ENCODE measurements at places on chromosomes 16 and 17.

DNA sequence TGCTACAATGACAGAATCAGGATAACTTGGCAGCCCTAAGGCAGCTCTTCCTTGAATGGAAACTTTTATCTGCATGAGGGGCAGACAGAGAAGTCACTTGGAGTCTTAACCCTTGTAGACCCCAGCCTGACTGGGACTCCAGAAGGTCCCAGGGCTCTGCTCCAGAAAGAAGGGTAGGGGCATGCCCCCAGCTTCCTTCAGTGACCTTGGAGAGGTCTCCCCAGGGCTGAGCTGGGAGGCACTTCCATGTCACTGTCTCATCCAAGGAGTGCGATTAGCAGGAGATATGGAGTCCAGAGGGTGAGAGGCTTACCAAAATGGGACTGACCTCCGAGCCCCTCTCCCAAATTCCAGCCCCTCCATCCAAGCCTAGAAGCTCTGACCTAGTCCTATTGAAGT lies 3.4 kb upstream of the NLRC5 start:
- no peak for DNase-seq

GRCh38 chr17:6070913-6071511 lies 833 bp downstream of the WSCD1 start:
- no peak for DNase-seq

DNA sequence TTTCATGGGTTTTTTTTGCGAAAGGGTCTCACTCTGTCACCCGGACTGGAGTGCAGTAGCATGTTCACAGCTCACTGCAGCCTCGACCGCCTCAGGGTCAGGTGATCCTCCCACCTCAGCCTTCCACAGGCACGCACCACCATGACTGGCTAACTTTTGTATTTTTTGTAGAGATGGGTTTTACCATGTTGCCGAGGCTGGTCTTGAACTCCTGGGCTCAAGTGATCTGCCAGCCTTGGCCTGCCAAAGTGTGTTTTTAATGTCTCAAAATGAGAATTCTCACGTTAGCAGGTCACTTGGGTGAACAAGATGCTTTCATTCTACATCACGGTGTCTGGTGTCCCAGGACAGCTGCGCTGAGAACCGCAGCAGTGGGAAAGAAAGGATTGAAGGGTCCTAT lies 3.2 kb downstream of the FBXO31 start:
- DNase-seq: no peak

DNA sequence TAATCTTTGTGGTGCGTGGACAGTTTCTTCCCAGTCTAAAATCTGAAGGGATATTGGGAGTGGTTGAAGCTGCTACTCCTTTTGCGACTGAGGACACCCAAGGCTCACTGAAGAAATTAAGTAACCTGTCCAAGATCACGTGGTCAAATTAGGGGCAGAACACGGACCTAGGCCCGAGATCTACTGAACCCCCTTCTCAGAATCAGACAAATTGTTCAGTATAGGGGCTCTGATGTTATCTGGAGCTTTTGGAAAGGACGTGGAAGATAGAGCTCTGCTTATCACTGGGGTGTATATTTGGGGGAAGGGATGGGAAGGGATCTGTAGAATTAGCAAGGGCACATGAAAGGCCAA lies 857 bp downstream of the TANGO6 start:
- DNase-seq: no peak

- no peak for DNase-seq
These were observed 74.0 kb downstream of the CMC2 start for GRCh38 chr16:80932708-80933095.

DNA sequence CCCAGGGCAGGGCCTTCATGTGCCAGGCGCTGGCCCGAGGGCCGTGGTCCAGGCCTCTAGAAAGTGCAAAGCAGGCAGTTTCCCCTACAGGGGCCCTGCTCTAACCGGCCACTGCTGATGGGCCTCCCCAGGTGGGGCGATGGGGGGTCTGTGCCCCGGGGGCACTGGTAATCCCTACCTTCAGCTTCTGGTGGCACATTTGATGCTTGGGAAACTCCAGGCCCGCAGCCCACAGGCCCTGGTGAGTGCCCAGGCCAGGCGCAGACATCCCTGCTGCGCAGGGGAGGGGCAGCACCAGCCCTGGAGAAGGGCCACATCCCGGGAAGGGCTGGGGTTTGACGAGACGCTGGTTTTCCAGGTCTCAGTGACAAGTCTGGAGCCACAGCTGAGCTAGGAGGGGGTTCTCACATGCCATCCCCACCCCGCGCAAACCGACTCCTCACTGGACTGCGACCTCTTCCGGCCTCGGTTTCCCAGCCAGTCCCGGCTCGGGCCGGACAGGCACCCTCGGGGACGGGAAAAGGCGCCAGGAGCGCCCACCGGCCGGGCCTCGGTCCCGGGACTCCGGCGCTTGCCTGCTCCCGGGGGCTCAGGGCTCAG lies 1.6 kb downstream of the DOC2B start:
- DNase-seq: no peak

GRCh38 chr17:53353919-53354351 lies 468.8 kb upstream of the KIF2B start:
- no peak for DNase-seq

Measured in T-helper 2 cell (primary cell).